ENCODE measurements at places on chromosomes 7 and 10. TPM values are rescaled to one million over a fixed set of nuclear protein-coding genes. Genes with fewer than 3 reads are reported as not detected.
A peak's percentile ranks its signal among the peaks of the same experiment; 100 is the strongest.

GRCh38 chr10:101506829-101507661 is 81.0 kb downstream of the POLL start:
- no peak overlapping the region for H3K27ac ChIP-seq
- no peaks in the 10 kb centered on the region for H3K27me3 ChIP-seq
- H3K36me3 ChIP-seq, result no peaks in the 10 kb centered on the region
- peaks cover 2% of the 10 kb centered on the region for H3K4me1 ChIP-seq
- no peak overlapping the region for H3K4me3 ChIP-seq

DNA sequence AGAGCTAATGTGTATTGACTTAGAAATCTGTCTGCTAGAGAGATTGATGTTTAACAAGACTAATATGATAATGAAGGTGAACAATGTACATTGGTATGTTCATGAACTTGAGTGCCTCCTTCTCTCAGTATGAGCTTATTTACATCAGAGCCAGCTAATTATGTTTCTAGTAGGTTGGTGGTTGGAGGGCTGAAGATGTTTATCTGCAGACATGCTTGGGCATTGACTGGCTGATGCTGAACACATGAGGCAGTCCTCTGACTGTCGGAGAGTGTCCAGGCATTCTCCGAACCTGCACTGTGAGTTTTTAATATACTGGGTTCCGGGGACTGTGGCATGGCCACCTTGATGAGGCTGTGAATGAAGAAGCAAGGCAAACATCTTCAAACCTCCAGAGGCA is 47.5 kb downstream of the BMPER start:
- H3K36me3 ChIP-seq, result no peaks in the 10 kb centered on the region
- H3K4me1 ChIP-seq, result no peaks in the 10 kb centered on the region
- peaks cover 6% of the 10 kb centered on the region for H3K27me3 ChIP-seq
- H3K4me3 ChIP-seq, result no peak overlapping the region
- no peak overlapping the region for H3K27ac ChIP-seq

DNA sequence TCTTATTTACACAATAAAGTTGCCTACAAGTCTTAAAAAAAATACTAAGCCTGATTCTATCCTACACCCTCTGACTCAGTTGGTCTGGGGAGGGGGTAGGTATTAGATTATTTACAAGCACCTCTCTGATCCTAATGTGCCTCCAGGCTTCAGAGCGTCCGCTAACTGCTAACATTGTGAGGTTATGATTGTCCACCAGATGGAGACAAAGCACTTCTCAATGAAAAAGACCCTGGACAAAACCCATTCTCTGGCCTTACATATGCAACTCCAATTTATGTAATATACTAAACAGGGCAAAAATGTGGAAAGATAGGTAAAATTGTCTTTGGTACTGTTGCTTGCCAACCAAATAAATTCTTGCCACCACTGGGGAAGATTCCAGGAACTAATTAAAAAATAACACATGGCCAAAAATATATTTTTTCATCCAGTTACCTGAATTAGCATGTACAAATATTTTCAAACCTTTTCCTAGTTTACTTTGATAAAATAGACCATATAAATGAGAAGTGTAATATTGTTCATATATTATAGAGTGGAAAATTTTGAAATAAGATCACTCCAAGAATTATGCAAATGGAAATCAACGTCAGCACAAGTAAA is 92.4 kb downstream of the KIF20B start:
- H3K36me3 ChIP-seq, result no peaks in the 10 kb centered on the region
- no peak for DNase-seq
- H3K4me1 ChIP-seq, result peaks cover 9% of the 10 kb centered on the region
- H3K4me3 ChIP-seq, result no peak overlapping the region
- H3K27me3 ChIP-seq, result peaks cover 15% of the 10 kb centered on the region
- no peak overlapping the region for H3K27ac ChIP-seq

GRCh38 chr10:118357841-118358240 is 15.7 kb upstream of the FAM204A start:
- H3K27me3 ChIP-seq, result peaks cover 43% of the 10 kb centered on the region
- DNase-seq, result no peak
- H3K4me1 ChIP-seq, result no peaks in the 10 kb centered on the region
- no peak overlapping the region for H3K27ac ChIP-seq
- no peaks in the 10 kb centered on the region for H3K36me3 ChIP-seq

DNA sequence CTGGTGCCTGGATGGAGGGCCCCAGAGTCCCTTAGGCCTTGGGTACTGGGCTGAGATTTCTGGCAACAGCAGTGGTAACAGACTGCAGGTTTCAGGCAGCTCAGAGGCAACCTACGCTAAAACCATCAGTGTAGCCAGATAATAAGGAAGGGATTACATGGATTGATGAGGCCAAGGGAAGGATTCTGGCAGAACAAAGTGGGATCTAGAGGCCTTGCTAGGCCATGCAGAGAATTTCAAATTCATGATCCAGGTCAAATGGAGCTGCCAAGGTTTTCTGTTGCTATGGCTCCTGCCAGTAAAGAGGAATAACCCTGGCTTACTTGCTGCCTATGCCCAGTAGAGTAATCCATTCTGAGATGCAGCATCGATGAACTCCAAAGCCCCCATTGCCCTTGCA is 445.7 kb downstream of the ADRA2A start:
- no peak overlapping the region for H3K27ac ChIP-seq
- no peaks in the 10 kb centered on the region for H3K36me3 ChIP-seq
- H3K4me1 ChIP-seq, result no peaks in the 10 kb centered on the region
- H3K4me3 ChIP-seq, result no peak overlapping the region
- DNase-seq, result no peak

- no peaks in the 10 kb centered on the region for H3K27me3 ChIP-seq
- H3K4me3 ChIP-seq, result no peak overlapping the region
- no peaks in the 10 kb centered on the region for H3K36me3 ChIP-seq
- H3K4me1 ChIP-seq, result peaks cover 5% of the 10 kb centered on the region
Observed at GRCh38 chr7:79971058-79971457, 163.6 kb upstream of the GNAI1 start.

- no peak overlapping the region for H3K4me3 ChIP-seq
- H3K27ac ChIP-seq, result no peak overlapping the region
- no peaks in the 10 kb centered on the region for H3K4me1 ChIP-seq
- no peaks in the 10 kb centered on the region for H3K27me3 ChIP-seq
- H3K36me3 ChIP-seq, result no peaks in the 10 kb centered on the region
Observed at GRCh38 chr10:115974351-115974750, 298.7 kb downstream of the GFRA1 start.

DNA sequence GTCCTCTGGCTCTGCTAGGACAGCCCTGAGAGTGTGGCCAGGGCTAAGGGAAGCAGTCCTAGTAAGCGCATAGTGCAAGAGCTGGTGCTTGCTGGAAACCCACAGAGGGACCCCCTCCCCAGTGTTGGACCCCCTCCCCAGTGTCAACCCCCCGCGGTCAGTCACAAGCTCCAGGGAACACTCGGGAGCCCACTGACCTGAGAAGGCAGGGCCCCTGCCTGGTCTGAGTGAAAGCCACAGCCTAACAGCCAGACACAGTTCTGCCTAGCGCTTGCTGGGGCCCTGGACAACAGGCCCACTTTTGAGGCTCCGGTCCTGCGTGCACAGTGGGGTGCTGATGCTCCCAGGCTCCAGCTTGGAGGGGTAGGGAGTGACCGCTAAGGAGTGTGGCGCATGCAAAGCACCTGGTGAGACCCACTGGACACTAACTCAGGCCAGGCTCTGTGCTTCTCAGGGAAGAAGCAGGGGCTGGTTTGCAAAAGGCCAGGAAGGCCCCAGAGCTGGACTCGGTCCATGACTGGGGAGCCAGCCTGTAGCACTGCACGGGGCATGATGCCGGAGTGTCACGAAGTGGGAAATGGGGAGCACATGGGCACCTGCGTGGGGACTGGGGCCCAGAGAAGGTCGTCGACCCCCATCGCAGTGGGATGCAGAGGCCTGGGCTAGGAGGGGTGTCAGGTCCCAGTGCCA is 175.8 kb upstream of the PPP2R2D start:
- H3K4me1 ChIP-seq, result peaks cover 3% of the 10 kb centered on the region
- peaks cover 1% of the 10 kb centered on the region for H3K36me3 ChIP-seq
- peaks cover 16% of the 10 kb centered on the region for H3K27me3 ChIP-seq
- H3K27ac ChIP-seq, result no peak overlapping the region

DNA sequence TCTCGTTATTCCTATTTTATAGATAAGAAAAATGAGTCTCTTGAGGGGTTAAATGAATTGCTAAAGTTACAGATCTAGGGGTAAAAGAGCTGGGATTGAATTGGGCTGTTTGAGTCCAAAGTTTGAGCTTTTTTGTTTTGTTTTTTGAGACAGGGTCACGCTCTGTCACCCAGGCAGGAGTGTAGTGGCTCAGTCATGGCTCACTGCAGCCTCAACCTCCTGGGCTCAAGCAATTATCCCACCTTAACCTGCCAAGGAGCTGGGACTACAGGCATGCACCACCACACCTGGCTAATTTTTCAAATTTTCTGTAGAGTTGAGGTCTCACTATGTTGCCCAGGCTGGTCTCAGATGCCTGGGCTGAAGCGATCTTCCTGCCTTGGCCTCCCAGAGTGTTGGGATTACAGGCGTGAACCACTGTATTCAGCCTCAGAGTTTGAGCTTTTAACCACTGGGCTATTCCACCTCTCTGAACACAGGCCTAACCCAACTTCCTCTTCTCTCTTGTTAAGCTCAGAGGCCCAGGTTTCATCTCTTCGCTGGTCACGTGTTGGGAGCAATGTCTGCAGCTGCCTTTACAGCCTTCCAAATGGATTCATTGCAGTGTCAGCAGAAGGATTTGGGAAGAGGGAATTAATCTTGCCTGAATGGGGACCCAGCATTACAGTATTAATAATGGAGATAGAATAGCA is 8.0 kb downstream of the SUFU start:
- H3K27me3 ChIP-seq, result no peaks in the 10 kb centered on the region
- H3K4me3 ChIP-seq, result no peak overlapping the region
- peaks cover 4% of the 10 kb centered on the region for H3K36me3 ChIP-seq
- no peak for DNase-seq
- peaks cover 16% of the 10 kb centered on the region for H3K4me1 ChIP-seq

DNA sequence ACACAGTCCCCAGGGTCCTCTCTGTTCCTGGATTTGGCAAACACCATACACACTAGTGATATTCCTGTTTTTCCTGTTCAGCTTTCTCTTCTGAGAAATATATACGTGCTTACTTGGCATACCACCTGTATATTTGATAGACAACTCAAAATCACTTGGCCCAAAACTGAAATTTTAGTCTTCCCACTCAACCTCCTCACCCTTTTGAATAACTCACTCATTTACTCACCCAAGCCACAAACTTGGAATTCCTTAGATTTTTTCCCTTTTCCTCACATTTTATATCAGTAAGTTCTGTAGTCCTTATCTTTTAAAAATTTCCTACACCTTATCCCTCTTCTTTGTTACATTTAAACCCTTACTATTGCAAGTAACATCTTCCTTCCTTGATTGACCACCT is 143.4 kb downstream of the PPP1R3A start:
- H3K36me3 ChIP-seq, result no peaks in the 10 kb centered on the region
- H3K4me1 ChIP-seq, result no peaks in the 10 kb centered on the region
- H3K27ac ChIP-seq, result no peak overlapping the region
- H3K4me3 ChIP-seq, result no peak overlapping the region
- DNase-seq, result no peak
- no peaks in the 10 kb centered on the region for H3K27me3 ChIP-seq

GRCh38 chr7:81791568-81792518 is 22.0 kb upstream of the HGF start:
- H3K27ac ChIP-seq, result no peak overlapping the region
- H3K4me1 ChIP-seq, result no peaks in the 10 kb centered on the region

DNA sequence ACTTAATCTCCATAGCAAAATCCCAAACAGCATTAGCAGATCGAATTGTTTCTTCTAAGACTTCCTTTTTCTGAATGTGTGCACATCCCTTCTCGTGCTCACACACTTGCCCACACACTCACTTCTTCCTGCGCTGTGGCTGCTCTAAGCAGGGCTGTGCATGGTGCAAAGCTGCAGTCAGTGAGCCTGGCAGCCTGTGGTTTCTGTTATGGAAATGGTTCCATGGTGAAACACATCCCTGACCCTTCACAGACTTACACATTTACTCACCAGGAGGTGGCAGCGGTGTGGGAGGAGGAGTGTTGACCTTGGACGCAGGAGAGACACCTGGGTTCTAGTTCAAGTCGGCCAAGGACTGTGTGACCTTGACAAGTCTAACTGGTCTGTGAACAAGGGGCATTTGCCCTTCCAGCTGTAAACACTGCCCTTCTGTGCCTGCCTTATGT is 24.9 kb downstream of the MTURN start:
- H3K27ac ChIP-seq, result no peak overlapping the region
- no peaks in the 10 kb centered on the region for H3K36me3 ChIP-seq
- H3K4me3 ChIP-seq, result no peak overlapping the region
- H3K4me1 ChIP-seq, result peaks cover 52% of the 10 kb centered on the region

DNA sequence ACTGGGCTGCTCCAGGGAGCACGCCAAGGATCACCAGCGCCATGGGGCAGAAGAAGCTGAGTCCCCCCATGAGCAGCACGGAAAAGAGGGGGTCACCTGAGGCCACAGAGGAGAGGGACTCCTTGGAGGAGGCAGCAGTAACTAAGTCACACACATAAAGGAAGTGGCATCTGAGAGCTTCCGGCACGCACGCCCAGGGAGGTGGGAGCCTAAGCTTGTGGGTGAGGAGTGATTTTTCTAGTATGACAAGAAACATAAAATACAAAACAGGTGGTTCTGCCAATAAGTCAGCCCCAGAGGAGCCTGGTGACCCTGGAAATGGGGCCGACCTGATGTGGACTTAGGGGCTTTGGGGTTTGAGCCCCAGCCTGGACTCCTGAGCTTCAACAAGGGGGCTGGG is 60.8 kb downstream of the CARD11 start:
- H3K4me1 ChIP-seq, result peaks cover 78% of the 10 kb centered on the region
- DNase-seq, result peak; percentile 65
- peaks cover 76% of the 10 kb centered on the region for H3K36me3 ChIP-seq
- peak overlapping the region; percentile 86 for H3K27ac ChIP-seq
- H3K27me3 ChIP-seq, result no peaks in the 10 kb centered on the region
- H3K4me3 ChIP-seq, result no peak overlapping the region

The ICA1 gene
- 0.96 TPM for total RNA-seq

DNA sequence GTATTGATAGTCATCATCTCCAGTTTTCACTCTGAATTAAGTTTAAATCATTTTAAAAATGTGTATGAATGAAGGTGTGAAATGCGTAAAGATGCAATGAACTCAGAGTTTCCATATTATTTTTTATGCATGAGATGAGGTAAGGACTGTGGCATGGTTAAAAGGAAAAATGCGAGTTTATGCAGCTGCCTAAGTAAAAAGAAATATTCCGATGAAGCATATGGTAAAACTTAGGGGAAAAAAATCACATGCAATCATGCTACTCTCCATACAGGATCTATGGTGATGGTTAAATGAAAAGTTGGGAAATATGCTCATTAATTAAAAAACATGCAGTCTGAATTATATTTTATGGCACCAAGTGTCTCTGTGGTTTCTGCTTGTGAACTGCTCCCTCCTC is 77.5 kb upstream of the SP8 start:
- no peaks in the 10 kb centered on the region for H3K4me1 ChIP-seq
- H3K27ac ChIP-seq, result no peak overlapping the region
- no peaks in the 10 kb centered on the region for H3K36me3 ChIP-seq
- no peaks in the 10 kb centered on the region for H3K27me3 ChIP-seq

GRCh38 chr10:4431114-4431863 is 394.7 kb upstream of the AKR1E2 start:
- no peak for DNase-seq
- peaks cover 2% of the 10 kb centered on the region for H3K4me1 ChIP-seq
- no peak overlapping the region for H3K4me3 ChIP-seq
- no peaks in the 10 kb centered on the region for H3K36me3 ChIP-seq

GRCh38 chr10:29612657-29613056 is 22.1 kb downstream of the SVIL start:
- H3K27me3 ChIP-seq, result no peaks in the 10 kb centered on the region
- H3K4me3 ChIP-seq, result no peak overlapping the region
- H3K27ac ChIP-seq, result no peak overlapping the region
- peaks cover 1% of the 10 kb centered on the region for H3K4me1 ChIP-seq

The CACNB2 gene
- not detected for total RNA-seq

The PAX4 gene
- not detected for total RNA-seq

Data from activated naive CD8-positive, alpha-beta T cell treated with anti-CD3 and anti-CD28 coated beads for 36 hours (primary cell).